Right renal pelvis (tissue), 4 donors: ENCODE measurements at places on chromosomes 7 and 10.
A peak's percentile ranks its signal among the peaks of the same experiment; 100 is the strongest.

- DNase-seq: no peak
Measured at GRCh38 chr10:88063861-88064557, 200.6 kb downstream of the PTEN start.

GRCh38 chr7:90605055-90605454 is 8.9 kb downstream of the CDK14 start:
- DNase-seq: no peak

GRCh38 chr7:80640846-80641245 is 2.4 kb downstream of the CD36 start:
- DNase-seq: no peak

- DNase-seq: no peak
Measured at GRCh38 chr7:90173127-90173844, 19.0 kb downstream of the STEAP1 start.

- no peak for DNase-seq
Measured at GRCh38 chr7:22183522-22184280, 173.3 kb downstream of the RAPGEF5 start.

- no peak for DNase-seq
Measured at GRCh38 chr7:2811476-2812113, 32.5 kb downstream of the GNA12 start.

GRCh38 chr7:111164442-111164841 is 73.5 kb downstream of the LRRN3 start:
- no peak for DNase-seq

DNA sequence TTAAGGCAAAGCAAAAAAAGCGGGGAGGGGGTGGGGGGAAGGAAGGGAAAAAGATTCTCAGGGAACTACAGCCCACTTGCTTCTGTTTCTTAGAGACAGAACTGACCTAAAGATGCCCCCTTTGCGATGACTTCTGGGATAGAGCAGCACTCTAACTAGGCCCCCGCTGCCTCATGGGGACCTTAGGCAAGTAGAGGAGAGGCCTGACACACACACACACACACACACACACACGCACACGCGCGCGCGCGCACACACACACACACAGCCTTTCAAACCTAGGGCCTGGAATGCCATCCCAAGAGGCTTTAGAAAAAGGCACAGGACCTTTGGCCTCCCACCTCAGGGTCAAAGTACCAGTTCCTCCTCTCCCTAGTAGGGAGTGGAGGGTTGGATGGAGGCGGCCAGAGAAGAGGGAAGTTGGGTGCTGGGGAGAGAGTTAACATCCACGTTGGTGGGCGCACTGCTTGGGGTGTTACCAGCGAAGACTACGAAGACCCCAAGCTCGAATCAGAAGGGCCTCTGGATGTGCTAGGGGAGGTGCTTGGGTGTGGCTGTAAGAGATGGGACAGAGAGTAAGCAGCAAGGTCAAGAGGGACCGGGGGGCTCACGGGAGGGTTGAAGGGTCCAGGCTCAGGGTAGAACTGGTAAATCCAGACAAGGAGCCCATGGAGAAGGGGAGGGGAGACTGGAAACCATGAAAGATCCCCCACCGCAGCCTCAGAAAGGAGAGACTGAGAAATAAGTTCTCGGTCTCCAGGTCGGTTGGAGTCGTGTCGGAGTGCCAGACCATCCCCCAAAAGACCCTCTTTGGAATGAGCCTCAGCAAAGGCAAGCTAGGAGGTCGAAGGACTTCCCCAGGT is 1.2 kb upstream of the COL1A2 start:
- DNase-seq: no peak

DNA sequence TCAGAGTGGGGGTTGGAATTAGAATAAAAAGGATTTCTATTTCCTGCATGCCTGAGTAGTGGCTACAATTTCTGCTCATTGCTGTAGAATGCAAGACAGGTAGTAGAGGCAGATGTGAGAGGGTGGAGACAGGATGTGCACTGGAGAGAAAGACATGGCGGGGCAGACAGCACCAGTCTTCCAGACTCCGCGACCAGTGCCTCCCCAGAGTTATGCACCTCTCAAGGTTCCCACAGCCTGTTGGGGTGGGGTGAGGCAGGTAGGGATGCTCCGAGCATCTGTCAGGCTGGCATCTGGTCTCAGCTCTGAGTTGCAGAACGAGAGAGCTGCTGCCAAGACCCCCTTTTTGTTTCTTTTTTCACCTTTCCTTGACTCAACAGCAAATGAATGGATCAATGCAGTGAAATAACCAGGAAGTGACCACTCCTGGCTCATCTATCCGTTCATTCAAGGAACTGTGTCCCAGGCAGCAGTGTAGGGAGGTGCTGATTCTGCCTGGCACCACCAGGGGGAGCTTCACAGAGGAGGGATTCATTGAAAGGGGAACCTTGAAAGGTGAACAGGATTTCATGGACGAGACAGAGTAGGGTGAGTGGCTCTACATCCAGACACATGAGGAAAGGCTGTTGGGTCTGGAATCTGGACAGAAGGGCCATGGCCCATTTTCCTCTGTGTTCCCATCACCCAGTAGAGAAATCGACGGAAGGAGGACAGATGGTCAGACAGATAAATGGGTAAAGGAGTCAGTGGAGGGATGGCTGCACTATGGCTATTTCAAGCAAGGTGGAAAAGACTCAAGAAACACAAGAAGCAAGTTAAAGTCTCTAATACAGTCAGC is 17.2 kb upstream of the SLC18A3 start:
- DNase-seq: no peak

DNA sequence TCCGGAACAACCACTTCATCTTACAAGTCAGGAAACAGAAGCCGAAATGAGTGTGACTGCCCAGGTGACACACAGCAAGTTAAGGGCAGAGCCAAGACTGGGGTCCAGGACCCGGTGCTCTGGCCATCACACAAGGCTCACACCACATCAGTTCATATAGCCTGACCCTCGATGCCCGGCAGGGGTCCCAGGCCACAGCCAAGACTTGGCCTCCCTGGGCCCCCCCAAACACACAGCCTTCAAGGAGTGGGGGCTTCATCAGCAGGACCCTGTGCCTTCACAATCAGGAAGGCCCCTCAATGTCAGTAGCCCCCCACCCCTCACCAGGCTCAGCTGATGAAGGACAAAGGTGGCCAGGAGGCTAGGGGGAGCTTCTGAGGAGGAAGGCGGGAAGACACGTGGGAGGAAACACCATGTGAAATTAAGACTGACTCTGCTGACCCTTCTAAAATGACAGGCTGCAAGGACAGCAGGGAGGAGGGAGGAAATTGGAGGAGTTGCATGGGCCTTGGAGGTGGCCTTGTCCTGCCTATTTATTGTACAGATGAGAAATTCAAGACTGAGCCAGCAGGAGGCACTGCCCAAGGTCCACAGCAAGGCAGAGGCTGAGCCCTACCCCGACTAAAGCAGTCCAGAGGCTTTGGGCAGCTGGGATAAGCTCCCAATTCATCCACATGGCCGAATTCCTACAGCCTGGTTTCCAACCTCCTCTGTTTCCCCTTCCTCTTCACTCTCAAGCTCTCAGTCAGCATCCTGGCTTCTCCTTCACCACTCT is 216.1 kb upstream of the ZMIZ1 start:
- DNase-seq: peak; percentile 33

DNA sequence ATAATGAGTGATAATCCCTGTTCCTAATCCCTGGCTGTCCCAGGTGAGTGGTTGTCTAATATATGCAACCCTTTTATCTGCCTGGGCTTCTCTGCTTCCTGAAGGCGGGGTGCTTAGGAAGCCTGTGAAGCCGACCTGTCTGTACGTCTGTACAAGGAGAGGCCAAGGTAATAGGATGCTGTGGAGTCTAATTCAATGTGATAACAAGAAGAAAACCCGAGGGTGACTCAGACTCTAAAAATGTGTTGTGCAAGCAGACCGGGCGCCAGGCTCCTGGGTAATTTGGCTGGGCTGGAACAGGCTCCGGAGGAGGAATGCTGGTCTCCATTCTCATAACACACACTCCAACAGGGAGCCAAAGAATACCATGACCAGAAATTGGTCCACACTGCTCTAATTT is 43.6 kb downstream of the THNSL1 start:
- no peak for DNase-seq

DNA sequence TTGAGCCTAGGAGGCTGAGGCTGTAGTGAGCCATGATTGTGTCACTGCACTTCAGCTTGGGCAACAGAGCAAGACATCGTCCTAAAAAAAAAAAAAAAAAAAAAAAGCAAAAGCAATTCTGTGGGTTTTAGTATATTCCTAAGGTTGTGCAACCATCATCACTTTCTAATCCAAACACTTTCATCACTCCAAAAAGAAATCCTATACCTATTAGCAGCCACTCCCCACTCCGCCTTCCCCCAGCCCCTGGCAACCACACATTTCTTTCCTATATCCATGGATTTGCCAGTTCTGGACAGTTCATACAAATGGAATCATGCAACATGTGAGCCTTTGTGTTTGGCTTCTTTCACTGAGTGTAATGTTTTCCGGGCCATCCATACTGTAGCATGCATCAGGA is 20.4 kb downstream of the ZAN start:
- no peak for DNase-seq

- DNase-seq: no peak
Measured at GRCh38 chr10:48805848-48806247, 121.2 kb downstream of the WDFY4 start.

DNA sequence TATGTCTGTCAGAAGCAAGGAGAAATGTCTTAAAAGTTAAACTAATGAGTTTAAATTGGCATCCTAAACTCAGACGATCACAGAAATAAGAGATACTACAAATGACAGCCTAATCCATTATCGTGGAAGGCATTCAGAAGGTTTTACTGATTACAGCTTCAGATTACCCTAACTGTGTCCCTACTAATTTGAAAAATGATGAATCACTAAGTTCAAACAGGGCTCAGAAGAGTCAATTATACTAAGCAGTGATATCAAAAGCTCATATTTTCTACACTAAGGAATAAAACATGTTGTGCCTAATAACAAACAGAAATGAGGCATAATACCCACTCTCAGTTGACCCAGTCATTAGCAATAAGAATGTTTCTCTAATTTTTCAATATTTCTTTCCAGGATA is 152.0 kb upstream of the NRBF2 start:
- no peak for DNase-seq

GRCh38 chr7:92590711-92591310 is 621 bp upstream of the FAM133B start:
- DNase-seq: no peak

- DNase-seq: peak; percentile 61
Measured at GRCh38 chr10:110746254-110746826, 102.2 kb downstream of the RBM20 start.

DNA sequence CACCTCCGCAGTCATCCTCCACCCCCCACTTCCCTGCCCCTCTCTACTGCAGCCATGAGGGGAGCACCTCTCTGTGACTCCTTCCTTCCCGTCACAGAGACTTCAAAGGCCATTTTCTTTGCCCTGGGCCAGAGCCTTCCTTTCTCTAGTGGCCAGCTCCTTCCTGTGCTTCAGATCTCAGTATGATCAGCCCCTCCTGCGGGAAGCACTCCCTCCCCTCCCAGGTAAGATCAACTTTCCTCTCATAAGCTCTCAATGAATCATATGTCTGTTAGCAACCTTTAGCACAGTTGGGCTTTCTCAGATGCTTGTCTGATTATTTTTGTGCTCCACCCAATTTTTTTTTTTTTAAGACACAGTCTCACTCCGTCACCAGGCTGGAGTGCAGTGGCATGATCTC is 241.0 kb upstream of the PRSS1 start:
- no peak for DNase-seq

- DNase-seq: no peak
Measured at GRCh38 chr7:128874140-128875031, 11.7 kb downstream of the ATP6V1F start.

GRCh38 chr7:2542011-2542915 is 13.1 kb downstream of the BRAT1 start:
- no peak for DNase-seq

DNA sequence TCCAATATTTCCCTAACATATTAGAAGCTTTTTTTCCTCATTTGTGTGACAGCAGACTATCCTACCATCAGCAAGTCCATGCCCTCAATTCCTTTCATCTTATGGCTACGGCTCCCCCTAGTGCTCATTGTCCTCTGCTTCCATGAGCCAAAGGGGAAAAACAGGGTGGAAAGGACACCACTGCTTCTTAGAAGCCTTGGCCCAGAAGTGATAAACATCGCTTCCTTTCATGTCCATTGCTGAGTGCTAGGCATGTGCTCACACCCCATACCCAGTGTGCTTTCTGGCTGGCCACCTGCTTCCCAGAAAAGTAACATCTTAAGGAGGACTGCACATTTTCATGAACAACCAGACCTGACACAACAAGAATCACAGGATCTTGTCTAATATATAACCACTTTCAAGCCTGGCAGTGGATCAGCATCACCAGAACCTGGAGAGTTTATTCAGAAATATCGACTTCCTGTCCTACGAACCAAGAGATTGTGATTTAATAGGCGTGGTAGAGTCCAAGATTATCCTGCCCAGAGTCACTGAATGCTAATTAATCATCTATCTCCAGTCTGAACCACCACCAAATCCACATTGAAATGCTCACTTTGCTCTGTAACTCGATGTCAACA is 650.5 kb upstream of the SORCS1 start:
- DNase-seq: no peak

GRCh38 chr10:80613466-80614170 is 75.9 kb downstream of the SH2D4B start:
- DNase-seq: no peak

DNA sequence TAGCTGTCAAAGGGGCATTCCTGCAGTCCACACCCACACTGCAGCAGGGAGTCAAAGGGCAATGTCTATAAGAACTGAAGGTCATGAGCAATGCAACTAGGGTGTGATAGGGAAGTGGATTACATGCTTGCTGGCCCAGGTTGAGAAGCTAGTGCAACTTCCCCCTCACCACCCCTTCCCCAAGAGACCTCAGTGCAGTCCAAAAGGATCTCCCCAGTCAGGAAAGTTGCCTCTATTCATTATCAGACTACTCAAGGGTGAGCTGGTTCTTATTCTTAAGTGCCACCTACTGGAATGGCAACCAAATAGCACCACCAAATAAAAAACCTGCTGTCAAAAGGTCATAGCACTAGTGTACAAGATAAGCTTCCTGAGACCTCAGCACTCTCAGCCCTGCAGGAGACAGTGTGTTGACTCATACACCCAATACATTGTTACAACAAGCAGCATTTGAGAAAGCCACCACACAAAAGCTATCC is 28.2 kb downstream of the MTERF1 start:
- no peak for DNase-seq

- no peak for DNase-seq
Measured at GRCh38 chr7:101555269-101555920, 73.7 kb downstream of the MYL10 start.

DNA sequence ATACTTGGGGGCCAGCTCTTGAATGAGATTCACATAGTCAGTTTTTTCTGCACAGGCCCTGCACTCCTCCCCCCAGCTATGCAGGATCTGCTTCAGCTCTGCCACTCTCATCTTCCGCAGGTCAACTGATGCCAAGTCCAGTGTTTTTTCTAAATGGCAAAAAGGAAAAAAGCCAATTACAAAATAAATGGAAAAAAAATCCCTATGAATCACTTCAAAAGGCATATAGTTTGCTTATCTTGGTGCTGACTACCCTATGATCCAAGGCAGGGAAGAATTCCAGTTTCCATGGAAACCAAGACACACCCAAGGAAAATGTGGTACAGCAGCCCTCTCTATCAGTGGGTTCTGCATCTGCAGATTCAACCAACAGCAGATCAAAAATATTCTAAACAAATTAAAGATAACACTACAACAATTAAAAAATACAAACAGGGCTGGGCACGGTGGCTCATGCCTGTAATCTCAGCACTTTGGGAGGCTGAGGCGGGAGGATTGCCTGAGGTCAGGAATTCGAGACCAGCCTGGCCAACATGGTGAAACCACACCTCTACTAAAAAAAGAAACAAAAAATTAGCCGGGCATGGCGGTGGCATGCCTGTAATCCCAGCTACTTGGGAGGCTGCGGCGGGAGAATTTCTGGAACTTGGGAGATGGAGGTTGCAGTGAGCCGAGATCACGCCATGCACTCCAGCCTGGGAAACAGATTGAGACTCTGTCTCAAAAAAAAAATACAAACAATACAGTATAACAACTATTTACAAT is 17.6 kb downstream of the CDNF start:
- no peak for DNase-seq
